Nephron progenitor cell (in vitro differentiated cells): ENCODE measurements at places on chromosomes 6 and 20.

DNA sequence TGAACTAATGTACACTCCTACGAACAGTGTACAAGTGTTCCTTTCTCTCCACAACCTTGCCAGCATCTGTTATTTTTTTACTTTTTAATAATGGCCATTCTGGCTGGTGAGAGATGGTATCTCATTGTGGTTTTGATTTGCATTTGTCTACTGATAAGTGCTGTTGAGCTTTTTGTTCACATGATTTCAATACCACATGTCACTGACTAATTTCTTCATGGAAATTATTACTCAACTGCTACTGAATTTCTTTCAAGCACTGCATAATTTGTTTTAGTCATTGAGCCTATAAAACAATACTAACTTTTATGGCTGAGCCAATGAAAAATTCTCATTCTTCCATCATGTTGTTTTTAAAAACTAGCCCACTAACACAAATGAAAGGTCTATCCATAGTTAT, 115.4 kb downstream of the FRK start:
- no peaks in the 10 kb centered on the region for H3K4me1 ChIP-seq
- DNase-seq = no peak
- no peak overlapping the region for H3K4me3 ChIP-seq
- H3K27me3 ChIP-seq = no peaks in the 10 kb centered on the region
- H3K36me3 ChIP-seq = no peaks in the 10 kb centered on the region

GRCh38 chr20:48550814-48551213, 277.0 kb downstream of the PREX1 start:
- no peak for DNase-seq
- H3K4me3 ChIP-seq = no peak overlapping the region
- H3K27me3 ChIP-seq = peaks cover 6% of the 10 kb centered on the region
- H3K27ac ChIP-seq = no peak overlapping the region

DNA sequence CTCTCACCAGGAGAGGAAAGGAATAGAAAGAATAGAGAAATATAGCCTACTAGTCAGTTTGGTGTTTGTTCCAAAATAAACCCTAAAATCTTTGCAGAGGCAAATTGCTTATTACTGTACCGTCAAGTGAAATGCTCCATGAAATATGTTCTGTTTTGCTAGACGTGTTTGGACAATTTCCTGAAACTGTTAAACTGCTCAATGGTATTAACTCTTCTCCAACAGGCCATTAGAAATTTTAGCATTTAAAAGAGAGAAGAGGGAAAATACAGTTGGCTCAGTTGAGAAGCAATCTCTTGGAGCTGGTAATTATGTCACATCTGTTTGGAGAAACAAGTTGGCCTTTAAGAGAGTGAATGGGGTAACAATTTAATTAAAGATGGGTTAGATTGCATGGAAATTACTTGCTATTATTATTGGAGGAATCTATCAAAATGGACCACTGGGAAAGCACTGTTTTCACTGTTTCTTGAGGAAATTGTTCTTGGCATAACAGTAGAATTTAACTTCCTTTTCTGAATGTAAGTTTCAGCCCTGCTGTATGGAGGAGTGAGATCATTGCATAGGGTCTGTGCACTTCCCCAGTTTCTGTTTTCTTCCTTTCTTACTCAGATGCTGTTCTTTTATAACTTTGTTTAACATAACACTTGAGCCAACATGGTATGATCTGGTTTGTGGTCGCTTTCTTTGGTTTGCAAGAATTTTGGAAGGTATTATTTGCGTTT, 373.6 kb downstream of the PLCB1 start:
- DNase-seq = no peak
- no peak overlapping the region for H3K27ac ChIP-seq
- no peaks in the 10 kb centered on the region for H3K4me1 ChIP-seq

GRCh38 chr6:103799971-103800670, 1059.6 kb downstream of the HACE1 start:
- peaks cover 5% of the 10 kb centered on the region for H3K4me1 ChIP-seq
- H3K27me3 ChIP-seq = no peaks in the 10 kb centered on the region
- no peak for DNase-seq
- no peak overlapping the region for H3K27ac ChIP-seq

DNA sequence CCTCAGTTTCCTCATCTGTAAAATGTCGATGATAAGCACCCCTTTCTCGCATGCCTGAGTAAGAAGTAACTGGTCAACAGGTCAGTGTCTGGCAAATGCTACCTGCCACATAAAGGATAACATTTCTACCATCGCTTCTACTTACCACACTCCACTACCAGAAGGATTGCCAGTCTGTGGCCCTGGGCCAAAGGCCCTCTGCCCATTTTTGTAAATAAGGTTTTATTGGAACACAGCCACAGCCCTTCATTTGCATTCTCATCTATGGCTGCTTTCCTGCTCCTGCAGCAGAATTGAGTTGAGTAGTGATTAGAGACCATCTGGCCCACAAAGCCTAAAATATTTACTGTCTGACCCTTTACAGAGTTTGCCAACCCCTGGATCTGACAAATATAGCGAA, 121.8 kb downstream of the TOX2 start:
- no peak for DNase-seq
- H3K36me3 ChIP-seq = no peaks in the 10 kb centered on the region
- H3K27ac ChIP-seq = no peak overlapping the region

DNA sequence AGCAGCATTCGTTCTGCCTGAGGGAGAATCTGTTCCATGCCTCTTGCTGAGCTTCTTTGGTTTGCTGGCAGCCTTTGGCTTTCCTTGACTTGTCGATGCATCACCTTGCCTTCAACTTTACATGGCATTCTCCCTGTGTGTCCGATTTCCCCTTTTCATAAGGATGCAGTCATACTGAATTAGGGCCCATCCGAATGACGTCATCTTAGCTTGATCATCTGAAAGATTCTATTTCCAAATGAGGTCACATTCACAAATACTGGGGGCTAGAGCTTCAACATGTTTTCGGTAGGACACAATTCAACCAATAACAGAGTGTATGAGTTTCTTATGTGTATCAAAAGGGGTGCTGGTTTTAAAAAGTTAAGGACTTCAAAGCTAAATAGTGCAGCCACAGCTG, 27.8 kb upstream of the HECA start:
- no peaks in the 10 kb centered on the region for H3K36me3 ChIP-seq
- H3K4me1 ChIP-seq = no peaks in the 10 kb centered on the region

- no peak overlapping the region for H3K4me3 ChIP-seq
- no peak for DNase-seq
- no peaks in the 10 kb centered on the region for H3K4me1 ChIP-seq
Observed at GRCh38 chr20:58938541-58938940, 42.5 kb upstream of the NELFCD start.
